ENCODE measurements at places on chromosomes 4 and X.

- no peak for DNase-seq
These were observed 567.1 kb downstream of the IL15 start for GRCh38 chr4:142203505-142203904.

- no peak for DNase-seq
These were observed 590.0 kb downstream of the BCOR start for GRCh38 chrX:39507617-39508299.

DNA sequence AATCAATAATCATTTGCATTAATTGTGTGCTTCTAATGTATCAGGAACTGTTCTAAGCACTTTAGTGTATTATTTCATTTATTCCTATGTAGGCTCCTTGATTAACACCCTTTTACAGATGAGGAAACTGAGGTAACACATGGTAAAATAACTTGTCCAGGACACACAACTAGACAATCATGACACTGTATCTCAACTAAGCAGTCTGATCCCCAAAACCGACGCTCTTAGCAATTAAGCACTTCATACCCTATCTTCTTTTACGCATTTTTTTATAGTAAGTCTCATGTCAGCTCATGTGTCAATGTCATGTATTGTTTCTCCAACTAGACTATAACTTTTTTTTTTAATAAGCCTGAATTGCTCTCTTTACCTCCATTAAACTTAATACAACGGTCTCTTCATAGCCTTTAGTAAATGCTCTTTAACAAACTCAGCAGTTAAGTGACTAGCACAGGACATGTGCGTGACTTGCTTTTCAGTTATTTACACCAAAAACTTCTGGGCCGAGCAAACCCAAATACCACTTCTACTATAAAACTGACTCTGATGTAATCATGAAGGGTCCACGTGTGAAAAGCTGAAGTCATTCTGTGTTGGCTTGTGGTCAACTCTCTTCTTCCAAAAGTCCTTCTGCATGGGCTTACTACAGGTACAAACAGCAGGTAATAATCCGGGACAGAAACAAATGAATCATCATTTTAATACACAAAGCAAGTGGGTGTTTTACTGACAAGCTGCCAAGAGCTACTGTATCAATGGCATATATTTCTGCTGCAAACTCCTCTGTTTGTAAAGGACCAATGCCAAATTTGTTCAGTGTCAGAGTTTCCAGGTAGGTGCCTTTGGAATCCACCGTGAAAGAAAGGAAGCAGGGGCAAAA lies 7.9 kb upstream of the AMBN start:
- DNase-seq = no peak

DNA sequence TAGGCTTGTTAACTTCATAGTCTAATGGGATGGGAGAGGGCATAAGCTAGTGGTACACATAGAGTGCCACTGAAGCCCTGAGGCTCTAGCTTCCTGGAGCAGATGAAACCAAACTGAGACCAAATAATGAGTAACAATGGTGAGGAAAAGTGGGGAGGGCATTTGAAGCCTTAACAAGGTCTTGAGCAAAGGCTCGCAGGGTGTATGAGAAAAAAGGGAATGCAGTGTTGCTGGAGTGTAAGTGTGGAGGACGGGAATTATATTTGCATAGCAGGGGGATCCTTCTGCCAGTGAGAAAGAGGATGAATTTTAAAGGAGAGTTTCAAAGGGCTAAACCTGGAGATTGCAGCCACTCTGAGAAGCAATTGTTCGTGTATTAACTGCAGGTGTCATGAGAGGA lies 263.1 kb downstream of the ANK2 start:
- no peak for DNase-seq

DNA sequence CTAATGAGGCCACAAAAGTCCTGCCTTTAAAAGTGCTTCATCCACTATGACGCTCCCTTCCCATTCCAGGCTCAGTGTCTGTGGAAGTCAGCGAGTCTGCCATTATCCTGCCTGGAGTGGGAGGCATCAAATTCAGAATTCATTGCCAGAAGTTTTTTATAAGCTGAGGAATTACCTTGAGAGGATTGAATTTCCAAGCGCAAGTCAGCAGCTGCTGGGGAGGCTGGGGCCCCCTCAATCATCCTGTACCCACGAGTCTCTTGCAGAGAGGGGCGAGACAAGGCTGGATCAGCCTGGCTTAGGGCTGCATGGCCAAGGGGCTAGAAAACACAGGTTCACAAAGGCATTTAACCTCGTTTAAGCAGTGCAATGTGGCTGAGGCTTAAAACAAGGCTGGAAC lies 170.5 kb upstream of the NOCT start:
- DNase-seq = no peak

GRCh38 chr4:125303821-125304220 lies 10.9 kb upstream of the FAT4 start:
- DNase-seq = no peak

GRCh38 chr4:138826754-138827153 lies 188.8 kb upstream of the NOCT start:
- DNase-seq = no peak

GRCh38 chr4:72666910-72667309 lies 97.9 kb upstream of the ADAMTS3 start:
- no peak for DNase-seq

DNA sequence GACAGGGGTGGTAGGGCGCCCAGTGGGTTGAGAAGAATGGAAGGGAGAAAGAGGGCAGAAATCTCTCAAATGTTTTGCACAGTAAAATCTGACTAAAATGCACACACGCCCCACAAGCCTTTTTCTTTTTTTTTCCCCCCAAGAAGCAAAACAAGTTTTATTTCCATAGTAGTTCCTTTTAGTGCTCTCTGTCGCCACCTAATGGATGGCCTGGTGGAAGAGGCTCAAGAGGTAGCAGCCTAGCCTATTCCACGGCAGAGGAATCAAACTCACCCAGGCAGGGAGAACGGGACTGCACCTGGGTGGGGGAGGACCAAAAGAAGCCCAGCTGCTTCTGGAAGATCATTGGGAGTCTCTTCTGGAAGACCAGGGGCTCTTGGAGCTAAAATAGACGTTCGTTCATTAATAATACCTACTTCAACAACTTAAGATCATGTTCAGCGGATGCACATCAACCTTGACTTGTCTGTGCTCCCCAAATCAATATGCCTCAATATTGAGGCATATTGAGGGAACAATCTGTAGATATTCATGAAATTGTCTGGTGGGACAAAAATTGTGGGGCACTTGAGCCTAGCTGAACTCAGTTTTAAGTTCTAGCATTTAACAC lies 31.6 kb upstream of the IRAK1 start:
- peak; percentile 27 for DNase-seq

DNA sequence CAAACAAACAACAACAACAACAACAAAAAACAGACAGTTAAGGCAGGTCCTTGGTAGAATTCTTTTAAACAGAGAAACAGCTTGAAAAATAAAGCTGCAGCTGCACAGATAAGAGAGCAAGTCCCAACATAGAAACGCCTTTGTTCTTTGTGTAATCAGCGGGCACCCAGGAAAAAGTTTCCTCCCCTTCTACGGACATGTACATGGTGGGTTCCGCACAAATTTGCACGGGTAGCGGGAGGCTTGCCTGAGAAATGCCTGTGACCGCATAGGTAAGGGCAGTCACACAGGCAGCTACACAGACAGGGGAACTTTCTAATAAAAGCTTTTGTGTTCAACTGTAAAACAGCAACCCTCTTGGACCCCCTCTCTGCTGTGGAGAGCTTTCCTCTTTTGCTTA lies 25.7 kb upstream of the CT47A1 start:
- DNase-seq = no peak

Measured in stimulated activated CD8-positive, alpha-beta memory T cell treated with anti-CD3 and anti-CD28 coated beads, Interleukin-7, amount 100 ng/mL, for 4 hours (primary cell).